CD4-positive, alpha-beta T cell treated with Interleukin-10 for 1 hour (primary cell): ENCODE measurements at places on chromosomes 3 and 15.

GRCh38 chr3:130963878-130964277, 62.7 kb downstream of the ASTE1 start:
- no peak for DNase-seq

DNA sequence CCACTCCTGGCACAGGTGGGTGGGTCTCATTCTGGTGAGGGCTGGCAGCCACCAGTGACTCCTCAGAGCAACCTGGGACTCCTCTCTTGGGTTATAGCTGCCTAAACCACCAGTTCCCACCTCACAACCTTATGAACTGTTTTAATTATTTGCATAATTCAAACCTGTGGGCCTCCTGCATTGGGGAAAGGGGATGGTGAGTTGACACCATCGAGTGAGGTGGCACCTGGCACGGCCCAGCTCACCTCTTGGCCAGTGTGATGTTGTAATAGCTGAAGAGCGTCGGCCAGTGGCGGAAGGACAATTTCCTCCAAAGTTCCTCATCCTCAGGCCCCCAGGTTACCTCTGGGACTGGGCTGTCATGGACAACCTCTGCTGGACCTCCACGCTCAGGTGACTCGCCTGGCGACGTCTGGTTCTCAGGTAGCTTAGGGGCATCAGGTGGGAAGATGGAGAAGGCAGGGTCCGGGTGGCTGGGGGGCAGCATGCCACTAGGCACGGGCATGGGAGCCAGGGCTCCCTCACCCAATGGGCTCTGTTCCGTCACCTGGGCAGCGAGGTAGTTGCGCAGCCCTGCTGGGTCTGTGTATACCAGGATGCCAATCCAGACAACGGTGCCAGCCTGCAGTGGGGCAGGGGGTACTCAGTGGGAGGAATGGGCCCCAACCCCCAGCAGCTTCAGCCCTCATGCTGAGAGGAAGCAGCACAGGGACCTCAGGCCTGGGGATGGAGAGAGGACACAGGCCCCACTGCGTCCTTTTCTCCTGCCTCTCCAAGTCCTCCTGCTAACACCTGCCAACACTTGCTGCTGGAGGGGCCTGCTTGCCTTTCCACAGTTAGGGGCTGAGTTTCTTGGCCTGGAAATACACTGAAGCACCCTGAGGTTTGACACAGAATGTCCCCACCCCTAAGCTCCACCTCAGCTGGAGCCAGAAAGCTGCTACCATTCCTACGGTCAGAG, 38.5 kb downstream of the PTPN23 start:
- DNase-seq: no peak

GRCh38 chr15:82810061-82810889, 847 bp downstream of the WHAMM start:
- DNase-seq: peak; percentile 45

GRCh38 chr3:108130701-108131474, 40.1 kb upstream of the CD47 start:
- DNase-seq: no peak

GRCh38 chr3:127589600-127590281, 792 bp downstream of the TPRA1 start:
- no peak for DNase-seq

DNA sequence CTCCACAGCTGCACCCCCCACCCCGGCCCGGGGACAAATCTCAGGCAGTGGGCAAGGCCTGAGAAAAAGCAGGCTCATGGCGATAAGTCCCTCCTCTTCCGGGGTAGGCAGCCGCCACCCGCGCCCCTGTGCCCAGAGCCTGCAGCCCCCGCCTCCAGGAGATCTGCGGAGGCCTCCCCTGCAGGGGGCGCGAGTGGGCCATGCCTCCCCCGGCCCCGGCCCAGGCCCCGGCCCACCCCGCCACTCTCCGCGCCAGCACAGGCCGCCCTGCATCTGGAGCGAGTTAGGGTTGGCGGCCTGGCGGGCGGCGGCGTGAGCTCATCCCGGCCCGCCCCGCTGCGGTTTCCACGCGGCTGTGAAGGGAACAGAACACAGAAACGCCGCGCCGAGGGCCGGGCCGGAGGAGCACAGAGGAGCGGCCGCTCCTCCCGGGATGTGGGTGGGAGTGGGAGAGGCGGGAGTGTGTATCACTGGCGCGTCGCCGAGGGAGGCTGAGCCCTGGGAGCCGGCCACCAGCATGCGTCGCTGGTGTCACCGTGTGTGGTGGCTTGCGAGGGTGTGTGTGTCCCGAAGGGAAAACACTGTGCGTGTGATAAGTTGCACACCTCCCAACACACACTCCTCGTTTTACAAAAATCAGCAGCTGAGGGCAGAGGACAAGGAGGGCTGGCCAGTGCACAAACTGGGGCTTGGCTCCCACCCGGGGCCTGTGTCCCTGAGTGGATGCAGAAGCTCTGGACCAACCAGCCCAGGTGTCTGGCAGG, 17.2 kb downstream of the MYL3 start:
- peak; percentile 81 for DNase-seq

GRCh38 chr3:120452816-120453215, 2.0 kb upstream of the FSTL1 start:
- no peak for DNase-seq

- peak; percentile 6 for DNase-seq
Observed at GRCh38 chr3:120182613-120183511, 88.6 kb upstream of the GSK3B start.

GRCh38 chr15:76200641-76201105, 110.6 kb downstream of the ETFA start:
- DNase-seq: no peak

GRCh38 chr15:96535148-96535547, 204.6 kb downstream of the NR2F2 start:
- no peak for DNase-seq

DNA sequence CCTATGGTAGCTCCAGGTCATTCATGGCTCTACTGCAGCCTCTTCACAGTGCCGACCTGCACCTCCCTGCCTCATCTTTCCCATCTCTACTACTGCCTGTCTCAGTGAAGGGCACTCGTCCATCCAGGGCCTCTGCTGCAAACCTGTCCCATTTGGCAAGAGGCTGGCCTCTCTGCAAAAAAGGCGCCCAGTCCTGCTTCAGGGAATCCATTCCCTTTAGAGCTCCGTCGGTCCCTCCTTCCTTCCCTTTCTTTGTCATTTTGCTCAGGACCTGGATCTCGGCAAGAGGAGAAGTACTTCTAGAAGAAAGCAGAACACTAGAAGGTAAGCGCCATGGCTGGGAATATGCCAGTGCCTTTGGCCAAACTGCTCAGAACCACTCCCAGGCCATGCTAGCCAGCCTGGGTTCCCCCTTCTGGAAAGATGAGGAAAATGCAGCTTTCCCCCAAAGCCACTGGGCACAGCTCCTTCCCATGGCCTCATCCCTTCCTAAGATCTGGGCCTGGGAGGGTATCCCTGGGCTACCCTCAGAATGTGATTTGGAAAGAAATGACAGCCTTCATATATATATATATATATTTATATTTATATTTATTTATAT, 6.4 kb upstream of the ISL2 start:
- no peak for DNase-seq

- no peak for DNase-seq
Observed at GRCh38 chr3:160100610-160101009, 112.0 kb downstream of the IL12A start.

DNA sequence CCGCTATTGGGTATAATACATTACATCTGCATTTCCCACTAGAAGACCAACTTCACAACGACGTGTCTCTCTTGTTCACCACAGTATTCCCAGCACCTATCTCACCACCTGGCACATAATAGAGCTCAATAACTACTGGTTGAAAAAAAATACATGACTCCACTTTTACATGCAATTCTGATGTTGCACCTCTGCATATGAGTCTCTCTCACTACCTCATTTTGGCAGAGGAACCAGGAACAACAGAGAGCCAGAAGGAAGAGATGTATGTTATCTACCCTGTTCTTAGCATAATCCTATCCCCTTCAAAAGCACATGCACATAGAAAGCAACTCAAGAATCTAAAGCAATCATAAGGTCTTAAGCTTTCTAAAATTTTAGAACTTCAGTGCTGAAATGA, 61.6 kb downstream of the SHQ1 start:
- DNase-seq: no peak

DNA sequence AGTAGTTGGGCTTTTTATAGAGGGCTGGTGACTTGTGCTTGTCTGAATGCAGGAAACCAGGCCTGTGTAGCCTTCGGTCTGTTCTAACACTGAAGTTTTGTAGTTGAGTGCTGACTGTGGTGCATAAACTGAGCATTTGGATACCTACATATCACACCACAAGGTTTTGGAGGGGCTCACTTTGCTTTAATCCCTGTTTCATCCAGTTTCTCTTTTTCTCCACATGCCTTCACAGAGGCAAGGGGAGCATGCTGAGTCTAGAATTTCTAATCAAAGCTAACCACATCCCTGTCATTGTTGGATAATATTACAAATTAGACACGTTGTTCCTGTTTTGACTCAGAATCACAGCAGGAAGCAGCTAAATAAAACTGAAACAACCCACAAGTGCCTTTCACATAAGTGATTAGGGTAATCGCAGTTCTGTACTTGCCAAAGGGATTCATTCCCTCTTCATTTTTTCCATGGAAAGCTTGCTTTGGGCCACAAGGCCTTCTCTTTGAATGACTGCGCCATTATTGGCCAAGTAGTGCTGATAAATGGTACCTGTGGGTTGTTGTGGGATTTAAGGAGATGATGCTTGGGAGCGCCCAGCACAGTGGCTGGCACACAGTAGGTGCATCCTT, 48.9 kb downstream of the TGFBR2 start:
- DNase-seq: peak; percentile 67
